ENCODE measurements at places on chromosomes 5 and 9. TPM values are rescaled to one million over a fixed set of nuclear protein-coding genes. Genes with fewer than 3 reads are reported as not detected.

Gene CER1
- total RNA-seq, result not detected

Gene TSPAN17
- 25.3 TPM for total RNA-seq

Gene ZDHHC11B
- not detected for total RNA-seq

Gene HTR4
- total RNA-seq, result not detected

Gene GABRA6
- total RNA-seq, result not detected

Gene PCDHGB7
- total RNA-seq, result 0.91 TPM

Gene IFNA21
- not detected for total RNA-seq

Gene NTRK2
- total RNA-seq, result under 0.01 TPM

Gene PCDHB9
- 5.1 TPM for total RNA-seq

Gene CCNI2
- total RNA-seq, result not detected

Gene CXCL14
- not detected for total RNA-seq

Gene OBP2B
- not detected for total RNA-seq

Gene CDH9
- not detected for total RNA-seq

Gene ARL14EPL
- 0.66 TPM for total RNA-seq

Gene ACSL6
- total RNA-seq, result not detected
